ENCODE measurements at places on chromosomes 16 and 17.

GRCh38 chr16:2983706-2984136, 3.5 kb upstream of the PKMYT1 start:
- DNase-seq = peak; percentile 62

GRCh38 chr17:29433541-29433940, 43.4 kb downstream of the TAOK1 start:
- no peak for DNase-seq

- DNase-seq = no peak
Observed at GRCh38 chr16:12501707-12502457, 301.8 kb downstream of the CPPED1 start.

DNA sequence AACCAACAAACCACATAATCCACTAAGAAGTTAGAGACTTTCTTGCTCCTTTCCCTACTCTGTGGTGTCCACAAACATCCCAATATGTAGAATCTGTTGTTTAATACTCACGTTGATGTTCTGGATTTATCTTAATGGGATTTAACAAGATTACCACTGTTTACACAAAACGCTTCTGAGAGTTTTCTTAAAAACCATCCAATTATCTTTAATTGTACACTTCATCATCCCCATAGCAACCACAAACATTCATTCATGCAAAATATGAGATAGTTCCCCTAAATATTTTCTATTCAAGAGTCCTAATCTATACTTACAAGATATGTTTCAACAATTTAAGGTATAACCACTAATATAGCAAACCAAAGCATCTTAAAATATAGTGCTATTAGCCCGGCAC, 76.5 kb upstream of the CLEC18B start:
- no peak for DNase-seq

DNA sequence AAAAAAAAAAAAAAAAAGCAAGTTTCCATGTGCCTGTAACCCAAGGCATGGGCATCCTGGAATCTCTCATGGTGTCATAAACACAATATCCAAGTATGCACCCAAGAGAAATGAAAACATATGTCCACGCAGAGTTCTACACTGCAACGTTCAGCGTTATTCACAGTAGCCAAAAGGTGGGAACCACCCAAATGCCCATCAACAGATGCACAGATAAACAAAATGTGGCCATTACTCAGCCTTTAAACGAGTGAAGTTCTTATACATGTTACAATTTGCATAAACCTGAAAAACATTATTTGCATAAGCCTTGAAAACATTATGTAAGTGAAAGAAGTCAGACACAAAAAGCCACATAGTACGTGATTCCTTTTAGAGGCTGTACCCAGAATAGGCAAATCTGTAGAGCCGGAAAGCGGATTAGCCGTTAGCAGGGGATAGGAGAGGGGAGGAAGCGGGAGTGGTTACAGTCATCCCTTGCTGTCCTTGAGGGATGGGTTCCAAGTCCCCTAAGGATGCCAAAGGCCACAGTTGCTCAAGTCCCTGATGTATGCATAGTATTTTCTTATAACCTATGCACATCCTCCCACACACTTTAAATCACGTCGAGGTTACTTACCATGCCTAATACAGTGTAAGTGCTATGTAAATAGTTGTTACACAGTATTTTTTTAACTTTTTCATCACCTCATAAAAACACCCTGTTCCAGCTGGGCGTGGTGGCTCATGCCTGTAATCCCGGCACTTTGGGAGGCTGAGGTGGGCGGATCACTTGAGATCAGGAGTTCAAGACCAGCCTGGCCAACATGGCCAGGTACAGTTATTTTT, 47.3 kb upstream of the DNAH17 start:
- DNase-seq = no peak

GRCh38 chr17:42132941-42133340, 10.3 kb downstream of the HSPB9 start:
- peak; percentile 13 for DNase-seq

- DNase-seq = no peak
Observed at GRCh38 chr17:77274096-77274845, 133.5 kb downstream of the SEC14L1 start.

DNA sequence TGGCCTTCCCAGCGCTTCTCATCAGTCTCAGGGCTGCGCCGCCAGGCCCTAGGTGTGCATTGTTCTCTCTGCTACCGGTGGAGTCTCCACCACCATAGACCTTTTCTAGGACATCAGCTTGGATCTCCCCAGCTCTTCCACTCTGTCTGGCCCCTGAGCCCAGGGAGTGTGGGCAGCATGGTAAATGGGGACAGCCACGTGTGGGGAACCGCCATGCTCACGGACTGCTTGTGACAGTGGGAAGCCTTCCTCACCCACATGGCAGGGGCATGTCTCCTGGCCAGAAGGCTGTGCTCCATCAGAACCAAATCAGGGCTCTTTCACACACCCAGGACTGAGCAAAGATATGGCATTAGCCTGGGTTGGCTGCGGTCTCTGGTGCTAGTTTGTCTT, 51.3 kb downstream of the TNFRSF13B start:
- no peak for DNase-seq

GRCh38 chr16:88773812-88774291, 11.2 kb downstream of the PIEZO1 start:
- DNase-seq = no peak

DNA sequence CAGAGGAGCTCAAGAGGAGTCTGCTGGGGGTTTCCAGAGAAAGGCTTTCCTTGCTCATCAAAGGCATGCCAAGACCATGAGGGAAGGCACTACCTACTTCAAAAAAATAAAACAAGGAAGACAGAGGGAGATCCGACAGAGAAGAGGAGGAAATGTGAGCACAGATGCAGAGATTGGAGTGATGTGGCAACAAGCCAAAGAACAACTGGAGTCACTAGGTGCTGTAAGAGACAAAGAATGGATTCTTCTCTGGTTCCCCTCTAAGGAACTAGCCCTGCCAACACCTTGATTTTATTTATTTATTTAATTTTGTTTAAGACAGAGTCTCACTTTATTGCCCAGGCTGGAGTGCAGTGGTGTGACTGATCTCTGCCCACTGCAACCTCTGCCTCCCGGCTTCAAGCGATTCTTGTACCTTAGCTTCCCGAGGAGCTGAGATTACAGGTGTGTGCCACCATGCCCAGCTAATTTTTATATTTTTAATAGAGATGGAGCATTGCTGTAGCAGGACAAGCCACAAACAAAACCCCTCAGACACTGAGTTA, 13.8 kb upstream of the ACSF2 start:
- DNase-seq = no peak

DNA sequence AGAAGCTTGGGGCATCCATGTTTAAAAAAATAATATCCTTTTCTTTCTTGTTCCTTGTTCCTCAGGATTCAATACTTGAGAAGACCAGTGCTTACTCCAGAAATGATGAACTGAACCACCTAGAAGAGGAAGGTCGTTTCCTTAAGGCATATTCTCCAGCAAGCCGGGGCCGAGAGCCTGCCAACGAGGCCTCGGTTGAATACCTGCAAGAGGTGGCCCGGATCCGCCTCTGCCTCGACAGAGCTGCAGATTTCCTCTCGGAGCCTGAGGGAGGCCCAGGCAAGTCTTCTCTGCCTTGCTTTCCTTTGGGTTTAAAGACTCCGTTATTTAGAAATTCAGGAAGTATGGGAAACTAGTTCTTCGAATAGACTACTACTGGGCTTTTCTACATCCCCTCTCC, 42.5 kb upstream of the ENDOV start:
- no peak for DNase-seq

DNA sequence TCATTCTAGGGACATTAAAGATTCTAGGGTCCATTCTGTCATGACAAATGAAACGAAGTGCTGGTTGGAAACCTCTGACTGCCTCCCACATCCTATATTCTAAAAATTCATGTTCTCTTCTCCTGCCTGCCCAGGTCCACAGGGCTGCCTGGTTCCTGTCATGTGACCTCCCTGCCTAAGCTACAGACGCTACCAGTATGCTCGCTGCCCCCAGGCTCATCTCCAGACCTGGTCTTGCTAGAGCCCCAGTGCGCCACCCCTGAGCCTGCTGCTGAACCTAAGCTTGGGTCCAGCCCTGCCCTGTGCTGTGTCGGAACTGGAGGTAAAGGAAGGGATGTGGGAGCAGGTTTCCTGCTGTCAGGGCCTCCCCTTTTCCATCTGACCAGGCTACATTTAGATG, 231.6 kb upstream of the CDH5 start:
- DNase-seq = no peak

DNA sequence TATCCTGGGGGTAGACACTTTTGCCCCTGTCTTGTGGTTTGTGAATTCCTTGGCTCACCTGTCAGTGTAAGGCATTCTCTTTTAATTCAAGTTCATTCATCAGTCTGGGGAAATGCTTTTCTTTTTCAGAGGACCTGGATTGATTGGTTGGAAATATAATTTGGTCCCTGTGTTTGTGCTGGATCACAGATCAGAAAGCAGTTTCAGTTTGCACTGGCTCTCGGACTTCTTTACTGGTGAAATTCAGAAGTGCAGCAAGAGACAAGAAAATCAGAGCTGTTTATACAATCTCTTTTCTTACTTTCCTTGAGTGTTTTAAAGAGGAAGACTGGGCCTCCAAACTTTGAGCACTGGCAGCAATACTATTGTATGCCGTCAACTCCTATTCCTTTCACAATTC, 161.8 kb upstream of the KCNJ16 start:
- no peak for DNase-seq

- peak; percentile 44 for DNase-seq
Observed at GRCh38 chr16:89357055-89357816, 133.1 kb downstream of the ANKRD11 start.

DNA sequence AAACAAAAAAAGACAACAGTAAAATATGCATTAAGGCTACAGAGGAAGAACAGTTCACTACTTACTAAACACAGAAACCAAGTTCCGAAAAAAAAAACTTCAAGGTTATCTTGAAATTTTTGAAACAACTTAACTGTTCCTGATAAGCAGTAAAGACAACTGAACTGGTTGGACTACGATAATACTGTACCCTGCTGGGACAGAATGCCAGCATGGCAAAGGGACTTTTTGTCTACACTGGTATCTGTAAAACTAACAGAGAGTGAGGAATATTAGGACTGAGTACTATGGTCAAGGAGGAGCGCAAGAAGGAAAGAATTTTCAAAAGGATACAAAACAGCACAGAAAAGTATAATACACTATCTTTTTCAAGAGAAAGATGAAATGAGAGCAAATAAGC, 19.8 kb downstream of the SETD6 start:
- DNase-seq = no peak

DNA sequence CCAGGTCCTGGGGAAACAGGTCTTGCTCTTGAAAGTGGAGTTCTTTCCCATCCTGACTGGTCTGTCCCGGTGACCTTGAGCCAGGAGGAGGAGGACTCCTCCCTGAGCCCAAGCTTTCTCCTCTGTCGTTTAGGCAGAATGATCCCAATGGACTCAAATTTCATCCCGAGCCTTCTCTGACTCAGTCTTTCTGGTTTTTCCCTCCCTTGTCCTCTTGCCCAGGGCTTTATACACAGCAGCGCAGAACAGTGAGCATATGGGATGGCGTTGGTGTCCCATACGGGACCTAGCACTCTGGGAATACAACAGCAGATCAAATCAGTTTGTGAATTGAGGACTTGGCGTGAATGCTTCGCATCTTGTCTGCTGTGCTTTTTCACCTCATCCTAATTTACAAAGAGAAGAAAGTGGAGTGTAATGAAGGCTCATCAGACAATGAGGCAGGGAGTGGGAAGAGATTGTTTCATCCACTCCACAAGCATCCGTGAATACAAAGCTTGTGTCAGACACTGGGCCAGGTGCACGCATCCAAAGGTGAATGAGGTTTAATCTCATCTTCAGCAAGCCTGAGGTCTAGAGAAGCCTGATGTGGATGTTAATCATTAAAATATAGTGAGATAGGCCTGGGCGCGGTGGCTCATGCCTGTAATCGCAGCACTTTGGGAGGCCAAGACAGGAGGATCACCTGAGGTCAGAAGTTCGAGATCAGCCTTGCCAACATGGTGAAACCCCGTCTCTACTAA, 1.1 kb upstream of the XYLT1 start:
- no peak for DNase-seq

GRCh38 chr16:17845031-17845430, 374.3 kb upstream of the XYLT1 start:
- DNase-seq = no peak

GRCh38 chr17:1813088-1813487, 16.6 kb downstream of the SMYD4 start:
- no peak for DNase-seq

DNA sequence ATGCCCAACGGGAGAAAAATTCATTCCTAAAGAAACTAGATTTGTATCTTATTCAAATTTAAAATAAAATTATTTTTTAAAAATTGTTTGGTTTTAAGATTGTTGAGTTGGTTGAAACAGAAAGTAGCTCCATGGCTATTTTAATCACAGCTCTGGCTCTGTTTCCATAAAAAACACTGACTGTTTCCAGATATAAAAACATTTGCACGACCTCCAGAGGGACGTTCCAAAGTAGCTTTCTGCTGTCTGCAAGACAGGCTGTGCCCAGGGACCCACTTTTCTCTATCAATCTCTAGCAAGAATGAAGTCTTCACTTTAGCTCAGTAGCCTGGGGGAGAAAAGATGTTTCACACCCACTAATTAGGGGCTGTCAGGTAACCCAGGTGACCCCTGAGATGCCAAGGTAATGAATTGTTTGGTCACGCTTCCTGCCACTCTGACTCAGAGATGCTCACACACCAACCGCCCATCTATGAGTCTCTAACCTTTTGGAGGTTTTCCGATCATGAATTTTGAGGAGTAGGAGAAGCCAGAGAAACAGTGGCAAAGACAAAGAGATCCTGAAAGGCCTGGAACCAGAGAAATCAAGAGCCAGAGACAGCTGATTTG, 220.1 kb upstream of the SOX9 start:
- no peak for DNase-seq

GRCh38 chr17:37662353-37662752, 19.1 kb upstream of the DDX52 start:
- DNase-seq = no peak

GRCh38 chr17:40862985-40863733, 3.9 kb downstream of the KRT12 start:
- no peak for DNase-seq

GRCh38 chr17:75778861-75779249, 5.8 kb upstream of the UNK start:
- DNase-seq = no peak

- no peak for DNase-seq
Observed at GRCh38 chr17:76855105-76855504, 13.1 kb upstream of the MGAT5B start.

GRCh38 chr17:81517339-81518112, 4.9 kb upstream of the ACTG1 start:
- no peak for DNase-seq

- peak; percentile 15 for DNase-seq
Observed at GRCh38 chr16:89924297-89924924, 1.3 kb downstream of the TUBB3 start.

DNA sequence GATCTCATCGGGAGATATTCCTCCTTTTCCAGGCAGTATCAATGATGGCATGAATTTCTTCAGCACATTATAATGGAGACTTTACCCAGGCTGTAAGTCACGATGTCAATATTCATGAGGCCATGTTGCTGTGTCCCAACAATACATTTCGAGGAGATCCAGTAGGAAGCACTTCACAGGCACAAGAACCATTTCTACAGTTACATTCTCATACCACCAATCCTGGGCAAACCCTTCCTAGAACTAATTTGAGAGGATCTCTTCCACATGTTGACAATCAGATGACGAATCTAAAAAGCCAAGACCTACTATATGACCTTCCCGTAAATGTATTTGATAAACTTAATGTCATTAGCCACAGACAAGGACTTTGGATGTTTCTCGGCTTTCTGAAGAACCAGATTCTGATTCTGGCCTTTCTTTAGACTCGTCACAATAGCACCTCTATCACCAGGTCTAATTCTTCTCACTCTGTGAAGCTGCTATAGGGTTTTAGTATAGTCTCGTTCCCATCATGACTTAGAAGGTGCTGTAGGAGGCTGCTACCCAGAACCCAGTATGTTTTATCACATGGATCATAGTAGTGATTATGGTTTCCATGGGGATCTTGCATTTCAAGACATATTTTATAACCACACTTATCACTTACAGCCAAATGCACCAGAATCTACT, 40.2 kb downstream of the C16orf87 start:
- no peak for DNase-seq

All from CD4-positive, alpha-beta T cell treated with Interleukin-4 for 4 hours (primary cell).